ENCODE measurements at places on chromosomes 3 and 15.
A peak's percentile ranks its signal among the peaks of the same experiment; 100 is the strongest.

DNA sequence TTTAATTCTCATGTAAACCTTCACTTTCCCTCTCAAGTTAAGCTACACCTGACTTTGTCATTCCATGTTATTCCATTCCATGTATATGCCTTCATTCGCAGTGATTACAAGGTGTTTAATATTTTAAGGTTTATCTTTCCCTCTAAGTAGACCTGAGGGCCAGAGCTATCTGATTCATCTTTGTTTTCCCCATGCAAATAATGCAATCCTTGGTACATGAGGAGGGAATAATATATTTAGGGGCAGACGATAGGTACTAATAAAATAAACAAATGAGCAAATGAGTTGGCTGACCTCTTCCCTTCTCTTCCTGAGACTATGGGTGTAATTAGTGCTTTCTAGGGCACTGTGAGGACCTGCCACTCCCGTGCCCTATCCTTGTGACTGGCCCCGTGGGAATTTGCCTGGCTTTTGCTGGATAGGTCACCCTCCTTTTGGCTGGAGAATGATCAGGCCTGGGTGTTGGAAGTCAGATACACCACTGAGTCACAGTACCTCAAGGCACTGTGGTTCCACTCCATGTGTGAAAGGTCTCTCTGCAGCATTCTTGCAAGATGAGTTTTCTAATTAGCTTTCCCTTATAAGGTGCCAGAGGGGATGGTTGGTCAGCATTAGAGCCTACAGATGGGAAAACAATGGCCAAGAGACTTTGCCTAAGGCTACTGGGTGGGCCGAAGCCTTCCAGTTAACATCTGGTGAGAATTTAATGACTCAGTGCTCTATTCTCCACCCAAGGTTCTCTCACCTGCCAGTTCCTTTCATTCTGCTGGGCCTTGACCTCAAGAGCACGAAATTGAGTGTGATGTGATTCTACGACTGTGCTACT lies 183.2 kb downstream of the P3H2 start:
- DNase-seq, result no peak

DNA sequence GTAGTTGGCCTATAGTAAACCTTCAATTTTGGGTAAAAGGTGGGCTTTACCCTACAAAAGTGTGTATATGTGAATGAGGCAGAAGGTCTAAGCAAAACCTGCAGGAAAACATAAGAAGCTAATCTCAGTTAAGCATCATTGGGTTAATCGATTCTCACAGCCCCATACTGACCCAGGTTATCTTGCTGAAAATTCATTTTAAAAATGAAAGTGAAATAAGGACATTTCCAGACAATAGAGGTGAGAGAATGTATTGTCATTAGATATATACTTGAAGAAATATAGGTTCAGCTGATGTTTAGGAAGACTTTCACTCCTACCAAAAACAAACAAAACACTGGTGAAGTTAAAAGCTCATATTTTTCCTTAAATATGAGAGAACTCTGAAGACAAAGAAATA lies 85.6 kb downstream of the MCF2L2 start:
- DNase-seq, result no peak

DNA sequence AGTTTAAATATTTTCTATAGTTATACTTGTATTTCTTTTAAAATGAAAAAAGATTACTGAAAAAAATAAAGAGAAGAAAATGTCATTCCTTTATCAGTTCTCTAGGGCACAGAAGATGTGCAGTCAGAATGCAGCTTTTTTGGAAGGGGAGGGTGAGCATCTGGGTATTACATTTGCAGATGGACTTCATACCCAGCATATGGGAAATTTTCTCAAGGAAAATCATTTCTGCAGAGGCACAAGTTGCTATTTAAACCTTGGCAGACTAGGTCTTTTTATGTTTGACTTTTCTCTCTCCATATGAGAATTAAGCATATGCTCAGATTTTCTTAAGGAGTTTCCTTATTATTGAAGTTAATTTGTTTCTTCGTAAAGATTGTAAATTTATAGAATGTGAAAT lies 39.5 kb upstream of the ZNF385D start:
- no peak for DNase-seq

GRCh38 chr3:192597506-192597905 lies 129.8 kb downstream of the FGF12 start:
- DNase-seq, result no peak

GRCh38 chr3:14137004-14137403 lies 12.2 kb downstream of the TMEM43 start:
- no peak for DNase-seq

GRCh38 chr15:97168704-97169475 lies 791.6 kb upstream of the ARRDC4 start:
- no peak for DNase-seq

GRCh38 chr15:68651916-68652525 lies 73.2 kb downstream of the CORO2B start:
- no peak for DNase-seq

- peak; percentile 40 for DNase-seq
These were observed at the start of gene EHHADH for GRCh38 chr3:185253645-185254410. Gene EHHADH, minus strand, starts transcription at chr3:185254049. Its CDS starts 27 bp downstream, at chr3:185254022.

GRCh38 chr3:40187945-40188344 lies 121.6 kb upstream of the EIF1B start:
- no peak for DNase-seq

- DNase-seq, result no peak
These were observed 139.3 kb downstream of the SOX2 start for GRCh38 chr3:181851063-181851462.

GRCh38 chr3:55367384-55367783 lies 119.7 kb downstream of the WNT5A start:
- no peak for DNase-seq

DNA sequence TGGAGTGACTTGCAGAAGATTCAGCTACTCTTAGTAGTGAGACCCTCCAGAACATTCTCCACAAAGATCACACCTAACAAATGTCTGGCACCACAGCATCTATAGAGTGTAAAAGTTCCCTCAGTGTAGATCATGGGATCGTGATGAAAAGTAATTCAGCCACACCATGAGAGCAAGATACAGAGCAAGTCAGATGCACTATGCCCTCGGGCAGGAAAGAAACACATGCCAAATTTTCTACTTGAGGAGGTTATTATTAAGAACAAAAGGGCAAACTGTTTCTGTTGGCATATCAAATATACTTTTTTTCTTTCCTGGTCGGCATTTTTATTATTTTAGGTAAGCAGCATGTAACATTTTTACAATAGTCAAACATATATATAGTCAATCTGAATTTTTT lies 44.8 kb upstream of the SNTN start:
- DNase-seq, result no peak

- DNase-seq, result no peak
These were observed 4.2 kb downstream of the B3GALNT1 start for GRCh38 chr3:161100994-161101393.

DNA sequence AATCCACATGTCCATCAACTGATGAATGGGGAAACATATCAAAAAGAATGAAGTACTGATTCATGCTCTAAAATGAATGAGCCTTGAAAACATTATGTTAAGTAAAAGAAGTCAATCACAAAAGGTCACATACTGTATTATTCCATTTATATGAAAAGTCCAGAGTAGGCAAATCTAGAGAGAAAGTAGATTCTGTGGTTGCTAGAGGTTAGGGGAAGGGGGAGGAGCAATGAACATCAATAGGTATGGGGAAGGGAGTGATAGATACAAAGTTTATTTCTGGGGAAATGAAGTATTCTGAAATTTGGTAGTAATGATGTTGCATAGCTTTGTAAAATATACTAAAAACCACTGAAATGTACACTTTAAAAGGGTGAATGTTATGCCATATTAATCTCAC lies 14.5 kb downstream of the SERP1 start:
- DNase-seq, result no peak

- no peak for DNase-seq
These were observed 243.8 kb upstream of the TLE3 start for GRCh38 chr15:70341566-70341965.

GRCh38 chr3:126313580-126314304 lies 43.5 kb downstream of the KLF15 start:
- DNase-seq, result no peak

GRCh38 chr3:182971637-182972036 lies 8.7 kb downstream of the DCUN1D1 start:
- no peak for DNase-seq

- peak; percentile 13 for DNase-seq
These were observed 87.5 kb downstream of the TBL1XR1 start for GRCh38 chr3:177109688-177110330.

DNA sequence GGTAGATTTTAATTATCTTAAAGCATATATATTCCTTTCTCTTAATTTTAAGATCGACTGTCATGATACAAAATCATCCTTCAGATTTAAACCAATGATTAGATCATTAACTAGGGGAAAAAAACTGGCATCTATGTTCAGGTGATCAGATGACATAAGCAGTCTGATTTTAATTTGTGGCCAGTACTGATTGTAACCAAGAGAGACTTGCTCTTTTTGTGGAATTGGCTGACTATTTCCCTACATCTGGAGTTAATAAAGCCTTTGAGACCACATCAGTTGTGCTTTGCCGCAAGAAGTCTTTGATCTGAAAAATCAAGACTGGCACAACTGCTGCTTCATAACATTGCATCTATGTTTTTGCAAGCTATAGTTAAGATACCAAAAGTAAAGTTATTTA lies 148.4 kb upstream of the CGNL1 start:
- no peak for DNase-seq

GRCh38 chr3:23549148-23549910 lies 256.4 kb upstream of the UBE2E1 start:
- DNase-seq, result no peak

Measured in CD4-positive, alpha-beta T cell treated with Interleukin-4 for 4 hours (primary cell).